ENCODE measurements at places on chromosomes 7 and 10.
A peak's percentile ranks its signal among the peaks of the same experiment; 100 is the strongest.

GRCh38 chr7:151377406-151377805, 32.4 kb downstream of the WDR86 start:
- no peak for DNase-seq

- no peak for DNase-seq
These were observed 43.5 kb downstream of the BAZ1B start for GRCh38 chr7:73478549-73478948.

DNA sequence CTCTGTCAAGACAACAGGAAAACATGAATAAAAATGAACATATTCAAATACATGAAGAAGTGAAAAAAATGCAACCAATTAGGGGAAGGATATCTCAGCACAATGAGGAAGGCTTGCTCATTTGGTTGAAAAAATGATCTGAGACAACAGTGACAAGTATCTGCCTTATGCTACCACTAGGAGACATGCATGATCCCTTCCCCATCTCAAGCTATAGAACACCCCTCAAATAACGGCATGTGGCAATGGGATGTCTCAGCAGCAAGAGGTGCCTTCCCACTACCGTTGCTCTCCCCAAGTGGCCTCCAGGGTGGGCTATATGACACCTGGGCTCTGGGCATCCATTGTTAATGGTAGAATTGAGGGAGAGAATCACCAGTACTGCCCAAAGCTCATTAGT, 98.1 kb upstream of the RSU1 start:
- DNase-seq = no peak

DNA sequence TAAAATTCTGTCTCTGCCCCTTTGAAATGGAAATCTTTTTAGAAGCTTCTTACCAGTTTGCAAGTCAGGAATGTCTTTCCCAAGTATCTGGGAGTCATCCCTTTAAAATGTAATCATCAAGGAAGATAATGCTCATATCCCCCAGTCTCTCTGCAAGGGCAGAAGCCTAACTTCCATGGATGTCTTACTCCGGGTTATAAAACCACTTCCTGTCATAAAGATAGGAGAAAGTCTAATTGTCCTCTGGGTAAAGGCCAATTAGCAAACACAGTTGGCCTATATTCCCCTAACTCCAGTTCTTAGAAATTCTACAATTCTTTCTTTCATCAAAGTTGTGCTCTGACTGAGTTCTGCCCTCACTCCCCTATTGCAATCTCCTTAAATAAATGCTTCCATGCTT, 1631.5 kb upstream of the LRRTM3 start:
- no peak for DNase-seq

- DNase-seq = no peak
These were observed 31.9 kb upstream of the TBX20 start for GRCh38 chr7:35285799-35286198.

- no peak for DNase-seq
These were observed 348.9 kb upstream of the NPSR1 start for GRCh38 chr7:34309116-34309515.

DNA sequence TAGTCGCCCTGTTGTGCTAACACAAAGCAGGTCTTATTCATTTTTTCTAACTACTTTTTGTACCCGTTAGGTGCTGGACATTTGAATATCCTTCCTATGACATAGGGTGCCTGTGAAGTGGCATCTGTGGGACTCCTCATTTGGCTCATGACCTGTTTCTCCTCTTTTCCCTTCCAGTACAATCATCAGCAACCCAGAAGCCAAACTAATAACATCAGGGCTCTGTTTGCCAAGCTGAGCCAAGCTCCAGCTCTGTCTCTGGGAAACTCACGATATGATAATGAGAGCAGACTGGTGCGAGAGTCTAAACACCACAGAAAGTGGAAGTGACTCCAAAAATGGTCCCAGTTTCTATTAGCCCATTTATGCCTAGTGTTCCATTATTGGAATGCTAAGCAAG, 92.0 kb downstream of the SVIL start:
- no peak for DNase-seq

DNA sequence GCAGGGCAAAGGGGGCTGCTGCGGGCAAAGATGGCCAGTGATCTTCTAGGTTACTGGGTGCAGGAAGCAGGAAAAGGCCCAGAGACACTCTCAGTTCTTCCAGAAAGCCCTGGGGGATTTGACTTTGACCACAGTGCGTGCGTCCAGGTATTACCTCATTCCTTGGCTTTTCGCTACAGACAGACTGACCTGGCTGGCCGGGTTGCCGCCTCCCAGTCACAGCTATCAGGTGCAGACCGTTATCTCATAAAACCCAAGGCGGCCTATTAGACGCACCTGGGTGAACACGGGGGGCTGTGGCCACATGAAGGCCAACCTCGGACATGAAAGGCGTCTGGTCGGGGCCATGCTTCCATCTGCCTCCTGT, 80.3 kb downstream of the FOXL3 start:
- no peak for DNase-seq

- DNase-seq = peak; percentile 100
These were observed at the start of gene PNPLA8 for GRCh38 chr7:108525985-108526767. PNPLA8 (minus strand) TSS chr7:108526135; CDS start chr7:108515491, 10,644 bp downstream.

DNA sequence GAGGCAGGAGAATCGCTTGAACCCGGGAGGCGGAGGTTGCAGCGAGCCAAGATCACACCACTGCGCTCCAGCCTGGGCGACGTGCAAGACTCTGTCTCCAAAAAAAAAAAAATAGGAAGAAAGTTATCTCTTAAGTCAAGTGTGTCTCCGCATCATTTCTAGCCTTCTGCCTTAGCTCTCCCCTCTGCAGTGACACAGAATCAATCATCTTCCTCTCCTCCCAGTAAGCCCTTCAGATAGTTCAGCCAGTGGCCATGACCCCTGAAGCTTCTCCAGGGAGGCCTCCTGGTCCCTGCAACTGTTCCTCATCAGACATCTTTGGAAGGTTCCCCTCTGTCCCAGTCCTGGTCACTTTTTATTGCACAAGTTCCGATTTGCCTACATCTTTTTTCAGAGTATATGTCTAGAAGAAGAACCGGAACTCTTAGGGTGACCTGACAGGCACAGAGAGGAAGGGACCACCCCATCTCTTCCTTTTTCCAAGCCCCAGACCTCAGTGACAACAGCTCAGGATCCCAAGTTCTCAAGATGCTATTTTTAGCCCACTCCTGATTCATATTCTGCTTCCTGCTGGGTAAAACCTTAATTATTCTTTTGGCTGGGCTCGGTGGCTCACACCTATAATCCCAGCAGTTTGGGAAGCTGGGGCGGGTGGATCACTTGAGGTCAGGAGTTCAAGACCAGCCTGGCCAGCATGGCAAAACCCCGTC, 6.6 kb upstream of the RHBDD2 start:
- DNase-seq = no peak

GRCh38 chr10:82288461-82288881, 413.5 kb downstream of the NRG3 start:
- no peak for DNase-seq

Measured in activated naive CD4-positive, alpha-beta T cell (primary cell).